ENCODE measurements at places on chromosomes 6 and 20.

GRCh38 chr6:170231293-170232185 is 59.3 kb downstream of the DLL1 start:
- no peak for DNase-seq

DNA sequence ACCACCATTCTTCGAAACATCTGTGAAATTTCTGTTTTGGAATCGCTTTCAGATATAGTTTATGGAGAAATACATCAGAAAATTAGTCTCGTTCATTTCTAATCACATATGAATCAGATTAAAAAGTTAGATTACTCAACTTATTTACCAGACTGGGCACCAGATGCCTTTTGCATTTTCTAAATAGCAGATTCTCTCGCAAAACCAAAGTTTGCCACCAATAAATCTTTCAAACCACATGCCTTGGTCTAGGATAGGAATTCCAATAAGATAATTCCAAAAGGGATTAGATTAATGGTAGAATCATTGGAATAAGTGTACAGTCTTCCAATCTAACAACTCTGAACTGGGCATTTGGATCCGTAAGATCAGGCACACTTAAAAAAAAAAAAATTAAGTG is 160.4 kb upstream of the TAB2 start:
- DNase-seq: no peak

GRCh38 chr6:118649918-118650581 is 1.3 kb downstream of the CEP85L start:
- no peak for DNase-seq

GRCh38 chr6:158481690-158482473 is 78.0 kb upstream of the TMEM181 start:
- DNase-seq: no peak

DNA sequence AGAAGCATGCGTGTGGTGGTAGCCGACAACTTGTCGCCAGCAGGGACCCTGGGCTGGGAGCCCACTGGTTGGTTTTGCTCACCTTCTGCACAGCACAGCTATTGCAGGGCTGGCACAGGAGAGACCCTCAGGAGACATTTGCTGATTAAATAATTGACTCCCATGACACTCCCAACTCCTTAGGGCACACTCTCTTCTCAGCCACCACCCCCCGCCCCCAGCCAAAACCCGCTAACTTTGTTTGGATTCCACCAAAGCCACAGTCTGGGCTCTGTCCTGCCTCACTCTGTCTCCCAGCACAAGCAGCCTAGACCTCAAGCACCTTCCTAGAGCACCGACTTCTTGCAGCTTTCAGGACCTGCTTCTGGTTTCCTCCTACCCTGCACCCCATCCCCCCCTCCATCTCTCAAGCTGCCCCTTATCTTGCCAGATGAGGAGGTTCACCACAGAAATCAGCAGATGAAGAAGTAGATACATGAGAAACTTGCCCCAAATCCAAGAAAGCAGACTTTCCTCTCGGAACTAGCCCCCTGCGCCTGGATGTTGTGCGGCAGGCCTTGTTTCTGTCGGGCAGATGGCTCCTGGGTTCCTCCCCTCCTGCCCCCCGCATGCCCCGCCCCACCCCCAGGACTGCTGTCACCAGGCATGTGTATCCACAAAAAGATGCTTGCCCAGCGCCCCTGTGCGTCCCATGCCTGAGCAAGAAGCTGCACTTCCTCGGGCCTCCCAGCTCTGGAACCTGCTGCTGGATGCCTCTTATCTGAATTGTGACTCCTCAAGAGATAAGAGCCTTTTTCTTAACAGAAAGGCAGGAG is 35.0 kb upstream of the CD93 start:
- DNase-seq: no peak

GRCh38 chr20:51378171-51378928 is 164.2 kb downstream of the NFATC2 start:
- DNase-seq: no peak

DNA sequence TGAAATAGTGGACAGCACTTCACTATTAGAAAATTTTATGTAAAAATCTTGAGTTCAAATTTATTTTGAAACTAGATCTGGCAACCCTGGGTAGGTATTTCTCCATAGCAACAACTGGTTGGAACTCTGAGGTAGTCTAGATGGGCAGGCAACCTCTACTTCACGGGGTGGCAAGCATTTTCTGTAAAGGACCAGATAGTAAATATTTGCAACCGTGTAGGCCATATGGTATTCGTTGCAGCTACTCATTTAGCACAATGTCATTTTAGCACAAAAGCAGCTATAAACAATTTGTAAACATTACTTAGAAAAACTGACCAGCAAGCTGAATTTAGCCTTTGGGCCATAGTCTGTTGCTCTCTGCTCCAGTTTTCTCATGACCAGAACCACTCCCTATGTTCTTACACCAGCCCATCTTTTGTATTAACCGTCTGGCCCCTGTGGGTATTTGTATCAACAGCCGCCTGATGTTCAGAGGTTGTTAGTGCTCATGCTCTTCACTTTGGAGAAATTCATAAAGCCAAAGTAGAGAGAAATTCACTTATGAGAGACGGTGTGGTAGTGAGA is 29.2 kb downstream of the LGSN start:
- no peak for DNase-seq

DNA sequence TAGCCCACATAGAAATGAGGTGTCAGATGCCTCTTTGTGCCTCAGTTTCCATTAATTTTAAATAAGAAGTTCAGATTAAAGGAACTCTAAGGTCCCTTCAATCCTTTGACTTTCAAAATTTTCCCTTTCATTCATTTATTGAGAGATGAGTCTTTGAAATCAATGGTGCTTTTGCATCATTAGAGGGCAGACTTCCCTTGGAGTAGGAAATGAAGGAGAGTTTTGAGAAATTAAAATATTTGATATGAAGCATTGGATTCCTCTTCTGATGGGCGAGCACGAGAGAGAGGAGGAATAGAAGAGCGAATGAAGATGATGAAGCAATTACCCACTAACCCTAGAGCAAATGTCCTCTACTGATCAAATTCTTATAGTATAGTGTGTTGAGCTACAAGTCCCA is 105.7 kb downstream of the EDN1 start:
- DNase-seq: no peak

Data from activated T-helper 1 cell treated with anti-CD3 and anti-CD28 coated beads, Interleukin-12 subunit alpha, Interleukin-12 subunit beta, Interleukin-2, Interleukin-4 antibody, amounts not matched to agents 30 ng/mL and 10 ng/mL and 1 ng/mL, durations not matched to agents 14 hours and 24 hours and 36 hours (primary cell).